Cardiac fibroblast (primary cell): ENCODE measurements at places on chromosomes 2 and 18.
A peak's percentile ranks its signal among the peaks of the same experiment; 100 is the strongest.

DNA sequence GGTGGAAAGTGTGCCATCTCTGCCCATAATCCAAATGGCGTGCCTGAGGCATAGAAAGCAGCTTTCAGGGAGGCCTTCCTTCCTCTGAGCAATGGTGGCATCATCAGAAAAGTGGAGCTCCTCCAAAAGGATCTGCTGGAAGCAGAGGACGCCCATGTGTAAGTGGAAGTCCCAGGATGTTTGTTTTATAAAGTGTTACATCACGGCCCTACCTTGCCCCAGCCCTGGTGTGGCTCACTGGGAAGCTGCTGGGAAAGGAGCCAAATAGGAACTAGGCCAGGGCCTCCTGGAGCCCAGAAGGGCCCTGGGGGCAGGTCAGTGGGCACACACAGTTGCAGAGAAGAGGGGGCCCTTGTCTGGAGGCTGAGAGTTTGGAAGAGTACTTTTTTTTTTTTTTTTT lies 4.2 kb upstream of the ODC1 start:
- peak; percentile 92 for DNase-seq

GRCh38 chr2:236643480-236643879 lies 73.9 kb downstream of the ACKR3 start:
- no peak for DNase-seq

- no peak for DNase-seq
Observed at GRCh38 chr18:11106894-11107293, 42.5 kb downstream of the PIEZO2 start.

DNA sequence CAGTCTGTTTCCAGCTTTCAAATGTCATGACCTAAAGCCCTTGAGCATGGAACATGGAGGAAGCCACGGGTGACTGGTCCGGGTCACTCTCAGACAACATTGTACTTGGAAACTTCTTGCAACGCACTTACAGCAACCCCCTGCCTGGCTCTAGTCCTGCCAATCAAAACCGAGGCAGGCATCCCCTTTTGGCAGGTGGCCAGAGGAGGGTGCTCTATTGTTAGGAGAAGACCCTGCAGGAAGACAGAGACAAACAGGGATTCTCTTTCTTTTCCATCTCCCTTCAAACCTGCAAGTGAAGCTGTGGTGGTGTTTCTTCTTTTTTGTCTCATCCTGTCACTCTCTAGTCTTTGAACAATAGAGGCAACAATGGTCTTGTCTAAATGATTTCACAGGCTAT lies 667.2 kb downstream of the ZEB2 start:
- no peak for DNase-seq

GRCh38 chr2:75709297-75709696 lies 1.4 kb downstream of the GCFC2 start:
- no peak for DNase-seq

GRCh38 chr2:226797289-226797988 lies 2.2 kb downstream of the IRS1 start:
- no peak for DNase-seq

DNA sequence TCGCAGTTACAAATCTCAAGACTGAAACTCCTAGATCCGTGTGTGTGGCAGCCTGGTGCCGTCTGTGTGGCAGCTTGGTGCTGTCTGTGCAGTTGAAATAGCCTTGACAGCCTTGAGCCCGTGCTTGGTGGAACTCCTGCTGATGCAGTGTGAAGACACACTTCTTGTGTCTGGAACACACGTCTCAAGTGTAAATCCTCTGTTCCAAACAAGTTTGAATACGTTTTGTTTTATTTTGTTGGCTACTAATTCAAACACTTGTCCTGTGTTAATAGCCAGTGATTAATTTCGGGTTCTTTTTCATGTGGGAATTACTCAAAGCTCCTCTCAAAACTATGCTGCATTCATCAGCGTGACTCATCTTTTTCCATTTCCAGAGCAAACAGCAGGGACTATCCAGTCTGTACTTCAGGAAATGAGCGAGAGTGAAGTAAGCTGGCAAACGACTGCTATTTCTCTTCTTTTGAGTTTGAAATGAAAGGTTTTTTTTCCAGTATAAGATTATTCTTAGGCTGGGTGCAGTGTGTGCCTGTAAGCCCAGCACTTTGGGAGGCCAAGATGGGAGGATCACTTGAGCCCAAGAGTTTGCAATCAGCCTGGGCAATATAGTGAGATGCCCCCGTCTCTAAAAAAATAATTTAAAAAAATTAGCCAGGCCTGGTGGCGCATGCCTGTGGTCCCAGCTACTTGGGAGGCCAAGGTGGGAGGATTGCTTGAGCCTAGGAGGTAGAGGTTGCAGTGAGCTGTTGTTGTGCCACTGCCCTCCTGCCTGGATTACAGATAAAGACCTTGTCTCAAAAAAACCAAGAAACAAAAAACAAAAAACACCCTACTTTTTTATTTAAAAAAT lies 152.9 kb downstream of the SPP2 start:
- DNase-seq, result peak; percentile 97

DNA sequence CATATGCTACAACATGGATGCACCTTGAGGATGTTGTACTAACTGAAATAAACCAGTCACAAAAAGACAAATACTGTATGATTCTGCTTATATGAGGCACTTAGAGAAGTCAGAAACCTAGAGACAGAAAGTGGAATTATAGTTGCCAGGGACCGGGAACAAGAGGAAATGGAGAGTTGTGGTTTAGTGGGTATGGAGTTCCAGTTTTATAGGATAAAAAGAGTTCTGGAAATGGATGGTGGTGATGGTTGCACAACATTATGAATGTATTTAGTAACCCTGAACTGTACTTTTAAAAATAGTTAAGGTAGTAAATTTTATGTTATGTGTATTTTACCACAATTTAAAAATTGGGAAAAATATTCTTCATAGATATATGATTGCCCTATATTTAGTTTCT lies 97.7 kb downstream of the DPP4 start:
- no peak for DNase-seq

DNA sequence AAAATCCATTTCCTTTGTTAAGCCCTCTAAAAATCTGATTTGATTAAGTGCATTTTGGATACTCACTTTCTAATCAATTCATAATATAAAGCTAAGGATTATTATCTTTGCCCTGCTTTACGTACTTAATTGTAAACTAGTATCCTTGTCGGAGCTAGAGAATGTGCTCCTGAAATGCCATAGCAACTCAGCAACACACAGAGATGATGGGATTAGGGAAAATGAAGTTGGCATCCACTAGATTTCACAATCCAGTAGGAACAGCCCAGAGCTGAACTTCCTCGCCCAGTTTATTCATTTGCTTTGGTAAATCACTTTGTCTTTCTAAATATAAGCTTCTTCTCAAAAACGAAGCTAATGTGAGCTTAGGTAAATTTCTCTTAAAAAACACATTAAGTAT lies 386.3 kb downstream of the CTNNA2 start:
- no peak for DNase-seq

DNA sequence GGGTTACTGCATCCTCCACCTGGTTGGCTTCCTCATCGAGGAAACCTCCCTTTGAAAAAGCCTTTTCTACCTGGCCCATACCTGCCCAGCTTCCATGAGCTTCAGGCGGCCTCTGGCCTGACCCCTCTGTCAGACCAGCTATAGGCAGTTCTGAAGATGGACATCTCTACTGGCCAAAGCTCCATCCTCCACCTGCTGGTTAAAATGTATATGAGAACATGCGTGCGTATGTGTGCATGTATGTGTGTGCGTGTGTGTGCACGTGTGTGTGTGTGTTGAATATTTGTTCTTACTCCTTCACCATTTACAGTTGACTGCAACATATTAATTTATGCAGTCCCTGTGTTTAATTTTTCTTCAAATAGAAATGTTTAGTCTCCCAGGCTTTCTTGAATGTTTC lies 642.4 kb upstream of the RAB6C start:
- DNase-seq, result no peak

DNA sequence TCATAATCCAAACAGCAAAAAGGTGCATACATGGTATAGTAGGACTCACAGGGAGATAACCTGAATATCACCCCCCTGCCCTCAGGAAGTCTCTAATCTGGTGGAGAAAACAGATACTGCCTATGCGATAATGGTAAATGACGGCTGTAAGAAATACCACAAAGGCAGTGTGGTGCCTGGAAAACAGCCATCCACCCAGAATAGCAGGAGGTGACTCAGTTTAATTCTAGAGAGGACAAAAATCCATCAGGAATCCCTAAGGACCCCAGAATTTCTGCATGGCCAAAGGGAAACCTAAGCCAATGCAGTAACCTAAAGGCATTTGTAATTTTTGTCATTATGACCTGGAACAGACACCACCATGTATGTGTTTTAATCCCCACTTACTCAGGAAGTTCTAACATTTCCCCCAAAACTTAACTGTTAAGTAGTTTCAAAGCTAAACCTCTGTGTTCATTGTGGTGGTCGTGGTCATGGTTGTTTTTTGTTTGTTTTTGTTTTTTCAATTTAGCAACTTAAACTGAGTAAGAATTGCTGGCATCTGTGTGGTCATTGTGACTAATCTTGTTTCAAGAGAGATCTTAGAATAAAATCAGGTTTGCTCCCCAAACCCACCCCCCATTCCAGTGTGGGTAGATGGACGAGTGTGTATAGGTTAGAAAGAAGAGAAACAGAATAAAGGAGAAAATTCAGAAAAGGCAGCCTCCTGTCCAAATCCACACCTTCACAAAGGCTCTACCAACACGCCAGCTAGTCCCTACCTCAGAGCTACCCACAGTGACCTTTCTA lies 121.5 kb upstream of the CDCA7 start:
- peak; percentile 49 for DNase-seq

GRCh38 chr18:45277908-45278307 lies 337.4 kb upstream of the SLC14A2 start:
- no peak for DNase-seq

- DNase-seq, result no peak
Observed at GRCh38 chr2:24365826-24366225, 5.5 kb upstream of the ITSN2 start.

- no peak for DNase-seq
Observed at GRCh38 chr2:161116509-161116908, 43.7 kb upstream of the TANK start.

- peak; percentile 93 for DNase-seq
Observed at GRCh38 chr2:197108758-197109157, 182.3 kb upstream of the PGAP1 start.

GRCh38 chr18:54150226-54150625 lies 74.2 kb downstream of the MBD2 start:
- DNase-seq, result no peak

GRCh38 chr2:10473121-10473756 lies 25.1 kb upstream of the ODC1 start:
- DNase-seq, result no peak

DNA sequence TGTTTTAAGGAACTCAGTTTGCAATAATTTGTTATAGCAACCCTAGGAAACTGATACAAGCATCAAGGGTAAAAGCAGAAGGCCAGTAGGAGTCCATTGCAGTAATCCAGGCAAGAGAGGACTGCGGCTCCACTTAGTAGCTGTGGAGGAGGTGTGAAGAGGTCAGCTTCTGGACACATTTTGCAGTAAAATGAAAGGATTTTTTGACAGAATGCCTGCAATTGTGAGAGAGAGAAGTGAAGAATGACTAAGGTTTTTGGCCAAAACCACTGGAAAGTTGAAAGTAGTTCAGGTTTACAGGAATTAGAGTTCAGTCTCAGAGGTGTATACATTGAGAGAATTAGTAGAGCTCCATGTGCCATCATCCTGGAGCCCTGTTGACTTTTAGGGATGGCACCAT lies 129.5 kb downstream of the RHBDD1 start:
- DNase-seq, result no peak

DNA sequence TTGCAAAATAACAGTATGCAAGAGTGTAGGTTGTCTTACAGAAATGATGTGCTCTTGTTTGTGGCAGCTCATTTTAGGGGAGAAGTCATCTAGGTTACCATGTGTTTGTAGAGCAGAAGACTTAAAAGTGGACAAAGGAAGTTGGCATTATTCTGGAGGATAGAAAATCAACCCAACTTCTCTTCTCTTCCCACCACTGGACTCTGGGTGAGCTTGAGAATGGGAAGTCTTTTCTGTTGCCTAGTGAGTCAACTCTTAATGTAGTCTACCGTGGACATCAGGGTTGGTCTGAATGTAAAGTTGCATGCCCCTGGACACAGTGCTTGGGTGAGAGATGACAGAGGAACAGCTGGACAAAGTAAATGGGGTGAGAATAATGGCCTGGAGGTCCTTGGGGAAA lies 98.3 kb downstream of the FMNL2 start:
- no peak for DNase-seq

DNA sequence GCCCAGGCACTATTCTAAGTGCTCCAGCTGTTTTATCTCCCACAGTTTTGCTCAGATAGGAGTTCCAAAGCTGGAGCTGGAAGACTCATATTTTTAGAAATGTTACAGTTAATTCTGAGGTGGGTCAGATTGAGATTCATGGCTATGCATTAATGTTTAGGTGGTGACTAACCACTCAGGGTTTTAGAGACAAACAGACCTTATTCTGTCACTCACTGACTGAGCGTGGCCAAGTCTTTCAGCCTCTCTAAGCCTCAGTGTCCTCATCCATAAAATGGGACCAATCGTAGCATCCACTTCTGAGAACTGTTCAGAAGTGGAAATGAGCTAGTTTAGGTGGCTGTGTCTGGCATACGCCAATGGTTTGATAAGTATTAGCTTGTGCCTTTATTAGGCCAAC lies 4.3 kb upstream of the CASP8 start:
- no peak for DNase-seq

DNA sequence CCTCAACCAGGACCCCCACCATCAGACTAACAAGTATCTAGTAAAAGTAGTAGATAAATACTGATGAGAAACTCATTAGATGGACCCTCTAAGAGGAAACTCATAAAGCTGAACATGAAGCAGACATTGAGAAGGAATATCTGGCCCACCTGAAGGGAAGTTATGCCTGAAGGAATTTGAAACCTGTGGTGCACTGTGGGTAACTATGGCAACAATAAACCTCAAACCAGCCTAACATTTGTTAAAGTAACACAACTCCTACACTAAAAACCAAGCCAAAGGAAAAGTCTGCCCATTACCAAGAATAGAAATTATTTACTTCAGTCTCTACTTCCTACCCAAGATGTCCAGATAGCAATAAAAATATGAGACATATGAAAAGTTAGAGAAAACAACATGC lies 43.4 kb downstream of the KIAA1328 start:
- no peak for DNase-seq

DNA sequence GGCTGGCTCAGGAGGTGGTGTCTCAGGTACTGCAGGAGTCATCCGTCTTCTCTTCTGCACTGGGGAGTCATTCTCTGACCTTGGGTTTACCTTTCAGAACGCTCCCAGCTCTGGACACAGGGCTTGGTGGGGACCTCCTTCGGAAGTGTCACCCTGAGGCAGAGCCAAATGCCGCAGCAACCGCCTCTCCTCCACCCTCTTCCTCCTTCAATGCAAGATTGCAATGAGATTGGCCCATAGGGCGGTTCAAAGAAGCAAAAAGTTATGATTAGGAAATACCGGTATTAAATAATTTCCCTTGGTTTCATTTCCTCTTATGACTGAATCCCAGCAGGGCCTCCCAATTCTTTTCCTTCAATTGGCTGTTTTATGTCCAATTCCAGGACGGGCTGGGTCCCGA lies 178.8 kb downstream of the ACKR3 start:
- DNase-seq, result peak; percentile 19

DNA sequence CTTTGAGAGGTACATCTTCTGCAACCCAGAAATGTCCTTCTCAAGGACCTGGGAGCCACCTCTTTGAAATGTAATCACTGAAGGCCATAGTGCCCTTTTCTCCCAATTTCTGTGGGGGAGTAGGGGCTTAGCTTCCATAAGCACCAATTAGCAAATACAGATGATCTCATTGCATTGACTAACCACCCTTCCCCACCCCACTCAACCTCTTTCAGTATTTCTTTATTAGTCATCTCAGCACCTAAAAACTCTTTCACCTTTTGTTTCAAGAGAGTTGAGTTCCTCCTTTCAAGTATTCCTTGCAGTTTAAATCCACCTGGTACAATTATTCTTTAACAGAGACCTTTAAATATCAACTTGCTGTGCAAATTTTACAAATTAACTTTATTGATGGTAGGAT lies 1011.8 kb upstream of the CDH2 start:
- no peak for DNase-seq
